Suppressor macrophage treated with lipopolysaccharide for 1 hour (primary cell): ENCODE measurements at places on chromosomes 6 and 20.
A peak's percentile ranks its signal among the peaks of the same experiment; 100 is the strongest.

GRCh38 chr20:6562111-6562510 lies 205.4 kb upstream of the BMP2 start:
- DNase-seq, result no peak

GRCh38 chr20:17407550-17407949 lies 123.6 kb downstream of the BFSP1 start:
- no peak for DNase-seq

DNA sequence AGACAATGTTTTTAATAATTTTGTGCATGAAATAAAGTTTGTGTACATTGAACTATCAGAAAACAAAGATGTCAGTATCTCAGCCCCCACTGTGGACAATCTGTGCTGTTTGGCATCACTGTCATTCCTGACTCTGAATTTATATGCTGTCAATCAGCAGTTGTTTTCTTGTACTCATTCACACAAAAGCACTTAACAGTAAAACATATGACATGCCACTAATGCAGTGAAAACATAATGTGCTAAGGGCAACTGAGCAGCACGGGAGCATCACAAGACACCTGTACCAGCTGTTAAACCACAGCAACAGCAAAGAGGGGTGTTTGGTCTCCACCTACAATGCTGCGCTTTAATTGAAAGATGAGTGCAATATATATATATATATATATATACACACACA lies 647.8 kb upstream of the SLC35B3 start:
- no peak for DNase-seq

- no peak for DNase-seq
Observed at GRCh38 chr20:33053291-33054106, at the start of gene BPIFB3. Gene BPIFB3 (plus strand): TSS chr20:33053903. CDS start chr20:33055436, 1,533 bp downstream.

GRCh38 chr6:143090314-143091044 lies 29.8 kb downstream of the AIG1 start:
- DNase-seq, result no peak

- peak; percentile 6 for DNase-seq
Observed at GRCh38 chr6:127938701-127939100, 37.8 kb upstream of the THEMIS start.

- no peak for DNase-seq
Observed at GRCh38 chr6:358432-358831, 33.1 kb upstream of the IRF4 start.

GRCh38 chr6:136774228-136775041 lies 17.8 kb downstream of the MAP3K5 start:
- peak; percentile 93 for DNase-seq

DNA sequence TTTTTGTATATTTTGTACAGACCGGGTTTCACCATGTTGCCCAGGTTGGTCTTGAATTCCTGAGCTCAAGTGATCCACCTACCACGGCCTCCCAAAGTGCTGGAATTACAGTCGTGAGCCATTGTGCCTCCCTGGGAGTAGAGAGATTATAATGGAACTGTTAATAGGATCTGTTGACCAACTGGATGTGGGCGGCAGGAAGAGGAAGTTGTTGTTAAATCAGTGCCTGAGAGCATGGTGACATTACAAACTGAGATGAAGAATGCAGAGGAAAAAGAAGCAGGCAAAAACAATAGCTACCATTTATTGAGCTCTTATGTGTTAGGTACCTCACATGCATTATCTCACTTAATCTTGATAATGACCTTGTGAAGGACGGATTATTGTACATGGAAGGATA lies 9.2 kb upstream of the L3MBTL3 start:
- DNase-seq, result peak; percentile 76
